ENCODE measurements at places on chromosomes 13 and 19.

DNA sequence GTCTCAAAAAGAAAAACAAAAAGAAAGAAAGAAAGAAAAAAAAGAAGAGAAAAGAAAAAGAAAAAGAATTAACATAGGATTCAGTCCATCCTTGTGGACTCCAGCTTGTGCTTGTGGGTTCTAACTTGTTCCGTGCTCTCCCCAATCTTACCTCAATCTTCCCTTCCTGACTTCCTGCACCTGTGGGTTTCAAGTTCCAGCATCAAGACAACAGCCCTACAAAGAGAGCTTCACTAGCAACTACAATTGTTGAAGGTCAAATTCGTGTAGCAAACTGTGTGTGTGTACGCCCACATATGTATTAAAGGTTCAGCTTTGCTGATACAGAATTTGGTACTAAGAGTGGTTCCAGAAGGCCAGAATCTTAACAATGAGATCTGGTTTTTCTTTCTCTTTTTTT is 25.3 kb downstream of the FXYD5 start:
- no peak for DNase-seq

DNA sequence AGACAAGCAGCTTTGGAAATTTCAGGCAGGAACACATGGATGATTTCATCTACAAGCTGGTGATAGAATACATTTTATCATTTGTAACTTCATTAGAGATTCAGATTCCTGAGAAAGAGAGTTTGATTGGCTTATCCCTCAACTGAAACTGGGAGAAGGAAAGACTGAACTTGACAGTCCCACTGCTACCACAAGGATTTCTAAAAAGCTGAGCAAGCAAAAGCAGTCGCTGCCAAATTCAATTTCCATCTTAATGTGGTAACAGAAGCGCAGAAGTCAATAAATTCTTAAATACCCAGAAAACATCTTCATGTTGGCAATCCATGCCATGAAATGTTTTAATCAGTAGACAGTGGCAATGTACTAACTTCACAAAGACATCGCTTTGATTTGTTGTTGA is 172.1 kb upstream of the DACH1 start:
- no peak for DNase-seq

DNA sequence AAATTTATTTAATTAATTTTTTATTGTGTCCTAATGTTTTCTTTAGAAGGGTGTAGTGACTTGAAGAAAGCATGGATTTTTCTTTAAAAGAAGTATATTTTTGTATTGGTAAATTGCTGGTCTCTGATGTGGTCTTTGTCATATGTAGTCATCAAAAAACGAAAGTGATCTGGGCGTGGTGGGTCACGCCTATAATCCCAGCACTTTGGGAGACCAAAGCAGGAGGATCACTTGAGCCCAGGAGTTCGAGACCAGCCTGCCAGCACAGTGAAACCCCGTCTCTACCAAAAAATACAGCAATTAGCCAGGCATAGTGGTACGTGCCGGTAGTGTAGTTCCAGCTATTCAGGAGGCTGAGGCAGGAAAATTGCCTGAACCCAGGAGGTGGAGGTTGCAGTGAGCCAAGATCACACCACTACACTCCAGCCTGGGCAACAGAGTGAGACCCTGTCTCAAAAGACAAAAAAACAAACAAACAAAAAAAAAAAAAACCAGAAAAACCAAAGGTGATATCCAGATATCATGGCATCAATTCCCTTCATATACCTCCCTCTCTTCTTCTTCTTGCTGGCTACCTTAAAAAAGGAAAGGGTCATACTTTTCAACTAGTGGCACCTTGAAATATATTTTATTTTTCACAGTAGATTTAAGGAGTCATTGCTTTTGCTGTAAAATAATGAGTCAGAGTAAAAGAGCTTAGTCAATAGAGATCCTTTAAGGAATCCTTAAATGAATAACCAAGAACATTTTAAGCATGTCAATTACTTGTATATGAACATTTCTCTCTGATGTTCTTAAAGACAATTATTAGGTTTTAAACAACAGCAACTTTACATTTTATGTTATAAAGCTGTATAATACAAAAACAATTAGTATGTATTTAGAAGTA is 19.9 kb downstream of the KCTD4 start:
- no peak for DNase-seq

DNA sequence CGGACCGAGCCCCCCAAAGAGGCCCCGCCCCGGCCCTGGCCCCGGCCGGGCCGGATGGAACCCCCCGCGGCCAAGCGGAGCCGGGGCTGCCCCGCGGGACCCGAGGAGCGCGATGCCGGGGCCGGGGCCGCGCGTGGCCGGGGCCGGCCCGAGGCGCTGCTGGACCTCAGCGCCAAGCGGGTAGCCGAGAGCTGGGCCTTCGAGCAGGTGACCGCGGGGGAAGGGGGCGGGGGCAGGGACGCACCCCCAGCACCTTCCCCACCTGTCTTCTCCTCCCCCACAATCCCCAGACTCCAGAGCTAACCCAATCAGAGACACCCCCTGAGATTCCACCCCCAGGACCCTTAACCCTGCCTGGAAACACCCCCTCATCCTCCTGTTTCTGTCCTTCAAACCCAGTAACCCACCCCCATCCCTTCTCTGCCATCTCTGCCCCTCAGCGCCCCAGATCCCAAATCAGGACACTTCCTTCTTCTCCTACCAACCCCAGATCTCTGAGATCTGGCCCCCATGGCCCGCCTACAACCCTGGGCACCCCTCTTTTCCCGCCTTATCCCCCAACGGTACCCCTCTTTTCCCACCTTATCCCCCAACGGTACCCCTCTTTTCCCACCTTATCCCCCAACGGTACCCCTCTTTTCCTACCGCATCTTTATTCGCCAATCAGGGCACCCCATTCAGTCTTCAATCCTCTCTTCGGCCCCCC is 505 bp downstream of the ZSWIM4 start:
- DNase-seq, result no peak

DNA sequence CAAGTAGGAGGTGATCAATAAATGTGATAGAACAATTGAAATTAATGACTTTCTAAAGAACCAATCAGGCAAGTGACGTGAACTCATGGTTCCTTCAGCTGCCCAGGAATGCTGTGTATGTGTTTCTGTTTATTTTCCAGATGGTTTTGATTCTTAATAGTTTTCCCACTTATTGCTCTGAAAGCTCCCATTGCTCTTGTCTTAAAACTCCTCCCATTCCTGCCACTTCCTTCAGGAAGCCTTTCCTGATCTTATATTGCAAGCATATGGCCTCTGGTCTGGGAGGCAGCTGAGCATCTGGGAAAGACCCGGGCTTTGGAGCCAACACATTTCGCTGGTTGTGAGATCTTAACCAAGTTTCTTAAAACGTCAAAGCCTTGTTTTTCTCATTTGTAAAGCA is 17.1 kb upstream of the LATS2 start:
- DNase-seq, result no peak

- DNase-seq, result no peak
These were observed 1.3 kb downstream of the ARHGAP45 start for GRCh38 chr19:1068009-1069001.

DNA sequence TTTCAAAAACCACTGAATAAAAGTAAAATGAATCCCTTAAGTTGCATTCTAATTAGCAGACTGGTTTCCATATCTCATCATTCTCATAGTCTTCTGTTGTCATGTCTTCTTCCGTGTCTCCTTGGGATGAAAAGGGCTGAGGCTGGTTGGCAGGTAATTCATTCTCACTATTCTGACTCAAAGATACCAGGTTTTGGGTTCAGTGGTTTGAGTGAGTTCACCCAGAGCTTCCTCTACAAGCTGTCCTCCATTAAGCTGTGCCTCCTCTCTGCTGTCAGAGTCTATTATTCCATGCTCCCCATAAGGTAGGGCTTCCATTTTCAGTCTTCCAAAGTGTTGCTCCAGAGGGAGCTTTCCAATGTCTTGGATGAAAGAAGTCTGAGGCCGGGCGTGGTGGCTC is 68.3 kb downstream of the FNDC3A start:
- no peak for DNase-seq

- no peak for DNase-seq
These were observed 32.8 kb downstream of the TINCR start for GRCh38 chr19:5534787-5535586.

DNA sequence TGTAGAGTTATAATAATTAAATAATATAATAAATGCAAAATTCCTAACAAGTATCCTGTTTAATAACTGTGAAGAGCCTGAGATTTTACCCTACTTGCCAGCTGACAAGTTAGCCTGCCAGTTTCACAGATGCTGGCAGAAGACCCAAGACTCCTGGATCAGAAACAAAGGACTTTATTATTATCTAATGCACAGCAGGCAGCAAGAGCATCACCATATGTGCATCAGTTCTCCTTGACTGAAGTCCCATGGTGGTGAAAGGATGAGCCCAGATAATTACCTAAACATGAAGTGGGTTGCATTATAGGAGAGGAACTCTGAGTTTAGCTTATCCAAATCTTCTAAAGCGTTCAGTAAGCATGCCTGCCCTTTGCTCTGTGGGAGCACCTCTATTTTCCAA is 39.1 kb upstream of the MTIF3 start:
- DNase-seq, result peak; percentile 31

GRCh38 chr19:12287958-12288500 is 6.7 kb downstream of the ZNF44 start:
- no peak for DNase-seq

GRCh38 chr13:80039000-80039399 is 301.9 kb downstream of the SPRY2 start:
- no peak for DNase-seq

- DNase-seq, result no peak
These were observed 117.7 kb upstream of the ZNF507 start for GRCh38 chr19:32227561-32228165.

GRCh38 chr19:46319613-46320012 is 22.8 kb downstream of the HIF3A start:
- no peak for DNase-seq

DNA sequence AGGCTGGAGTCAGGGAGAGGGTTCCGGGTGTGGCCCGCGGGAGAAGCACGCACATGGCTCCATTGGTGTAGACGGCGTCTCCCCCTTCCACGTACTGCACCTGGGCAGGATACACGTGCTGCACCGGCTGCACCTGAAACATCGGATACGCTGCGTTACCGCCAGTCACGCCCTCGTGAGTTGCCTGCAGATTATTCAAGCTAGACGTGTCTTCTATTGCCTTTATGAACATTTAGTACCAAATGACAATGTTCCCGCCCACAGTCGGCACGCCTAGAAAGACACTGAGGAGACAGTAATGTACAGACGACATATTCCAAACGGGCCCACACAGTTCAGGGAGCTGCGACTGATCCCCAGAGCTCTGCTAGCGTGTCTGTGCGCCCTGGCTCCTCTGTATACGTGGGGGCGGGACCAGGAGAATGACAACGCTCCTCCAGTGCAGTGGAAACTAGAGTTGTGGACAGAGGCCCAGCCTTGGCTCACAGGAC is 64.1 kb upstream of the RANBP3 start:
- DNase-seq, result no peak

GRCh38 chr19:2717638-2718541 is 3.3 kb downstream of the DIRAS1 start:
- DNase-seq, result no peak

DNA sequence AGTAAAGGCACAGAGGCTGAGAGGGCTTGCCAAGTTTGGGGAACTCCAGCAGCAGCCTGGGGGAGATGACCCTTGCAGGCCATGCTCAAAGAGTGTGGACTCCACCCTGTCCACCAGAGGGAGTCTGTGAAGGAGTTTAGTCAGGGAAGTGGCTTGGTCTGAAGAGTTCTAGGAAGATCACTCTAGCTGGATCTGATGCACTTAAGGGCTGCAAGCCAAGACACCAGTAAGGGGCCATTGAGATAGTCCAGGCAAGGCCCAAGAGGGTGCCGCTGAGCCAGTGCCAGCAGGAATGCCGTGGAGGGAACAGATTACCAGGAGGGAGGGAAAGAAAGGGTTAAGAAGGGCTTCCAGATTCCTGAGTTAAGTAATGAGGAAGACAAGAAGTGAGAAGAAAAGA is 68.7 kb downstream of the ZAR1L start:
- DNase-seq, result peak; percentile 59

DNA sequence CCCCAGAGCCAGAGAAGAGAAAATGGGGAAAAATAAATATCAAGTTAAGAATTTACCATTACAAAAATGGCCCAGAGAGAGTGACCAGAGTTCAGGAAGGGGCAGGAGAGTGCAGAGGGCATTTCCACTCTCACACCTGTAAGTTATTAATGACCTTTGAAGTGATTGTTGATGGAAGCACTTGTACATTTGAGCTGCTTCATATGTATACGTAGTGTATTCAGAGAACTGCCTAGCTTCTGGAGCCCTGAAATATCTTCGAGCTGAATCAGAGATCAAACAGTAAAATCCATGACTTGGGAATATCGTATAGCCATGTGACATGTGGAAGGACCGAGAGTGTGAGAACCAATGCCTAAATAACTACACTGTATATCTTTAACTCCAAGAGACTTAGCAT is 49.2 kb upstream of the PCCA start:
- no peak for DNase-seq

DNA sequence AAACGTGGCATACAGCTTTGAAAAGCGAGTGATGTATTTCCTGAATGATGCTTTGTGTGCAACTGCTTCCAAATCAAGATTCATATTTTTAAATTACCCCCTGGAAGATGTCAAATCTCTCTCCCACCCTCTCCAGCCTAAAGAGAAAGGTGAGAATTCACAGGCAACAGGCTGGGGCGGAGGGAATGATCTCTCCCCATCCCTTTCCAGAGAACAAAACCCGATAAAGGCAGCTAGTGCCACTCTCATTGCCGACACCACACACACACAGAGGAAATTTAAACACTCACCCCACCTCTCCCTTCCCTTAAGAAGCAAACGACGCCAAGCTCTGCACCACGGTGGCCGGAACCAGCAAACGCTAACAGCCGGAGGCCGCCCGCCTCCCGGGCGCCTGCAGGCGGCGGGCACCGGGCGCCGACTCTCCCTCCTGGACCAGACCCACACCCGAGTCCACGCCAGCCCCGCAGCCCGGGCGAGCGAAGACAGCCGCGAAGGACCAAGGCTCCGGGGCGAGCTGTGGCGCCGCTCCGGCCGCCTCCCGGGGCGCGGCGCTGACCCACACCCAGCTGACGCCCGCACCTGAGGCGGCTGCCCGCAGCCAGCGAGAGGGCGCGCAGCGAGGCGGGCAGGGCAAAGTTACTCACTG is 477 bp downstream of the LNX2 start:
- DNase-seq, result peak; percentile 12

- peak; percentile 32 for DNase-seq
These were observed 1.0 kb downstream of the PRMT1 start for GRCh38 chr19:49677901-49678674.

- no peak for DNase-seq
These were observed 148.5 kb upstream of the TSHZ3 start for GRCh38 chr19:31497709-31498108.

DNA sequence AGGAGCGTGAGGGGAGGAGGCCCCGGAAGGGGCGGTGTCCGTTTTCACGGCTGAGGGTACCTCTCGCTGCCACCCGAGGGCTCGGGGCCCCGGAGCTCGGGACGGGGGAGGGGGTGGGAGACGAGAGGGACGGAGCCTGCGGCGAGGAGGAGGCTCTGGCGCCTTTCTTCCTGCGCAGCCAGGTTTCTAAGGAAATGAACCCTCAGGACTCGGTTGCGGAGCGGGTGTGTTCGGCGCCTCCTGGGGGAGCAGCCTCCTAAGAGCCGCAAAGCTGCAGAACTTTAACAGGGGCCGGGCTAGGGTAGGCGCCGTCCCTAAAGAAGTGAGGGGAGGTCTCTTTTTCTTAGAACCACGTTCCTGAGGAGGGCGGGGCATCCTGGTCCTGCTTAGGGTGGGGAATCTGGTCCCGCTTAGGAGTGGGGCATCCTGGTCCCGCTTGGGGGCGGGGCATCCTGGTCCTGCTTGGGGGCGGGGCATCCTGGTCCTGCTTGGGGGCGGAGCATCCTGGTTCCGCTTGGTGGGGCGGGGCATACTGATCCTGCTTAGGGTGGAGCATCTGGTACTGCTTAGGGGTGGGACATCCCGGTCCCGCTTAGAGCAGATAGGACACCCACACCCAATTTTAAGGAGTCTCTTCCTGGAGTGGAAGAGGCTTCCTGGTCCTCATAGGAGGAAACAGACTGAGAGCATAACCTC is 6.2 kb downstream of the SYT5 start:
- DNase-seq, result peak; percentile 82
